ENCODE measurements at places on chromosomes 13 and 19.

DNA sequence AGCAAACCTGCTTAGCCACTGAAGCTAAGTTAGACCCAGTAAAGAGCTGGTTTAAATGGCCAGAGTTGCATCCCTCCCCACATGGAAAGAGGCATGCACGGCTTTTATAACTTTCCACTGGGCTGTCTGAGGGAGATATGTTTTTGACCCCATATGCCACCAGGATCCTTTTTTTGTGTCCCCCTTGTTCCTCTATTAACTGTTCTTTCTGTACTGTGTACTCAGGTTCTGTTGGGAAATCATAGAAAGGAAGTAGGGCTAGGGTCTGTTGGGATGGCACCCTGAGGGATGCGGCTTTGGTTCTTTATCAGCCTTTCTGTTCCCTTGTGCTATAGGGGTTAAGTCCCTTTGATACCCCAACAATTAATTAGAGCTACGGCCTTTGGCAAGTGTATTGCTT is 12.2 kb upstream of the TM9SF2 start:
- DNase-seq = no peak

DNA sequence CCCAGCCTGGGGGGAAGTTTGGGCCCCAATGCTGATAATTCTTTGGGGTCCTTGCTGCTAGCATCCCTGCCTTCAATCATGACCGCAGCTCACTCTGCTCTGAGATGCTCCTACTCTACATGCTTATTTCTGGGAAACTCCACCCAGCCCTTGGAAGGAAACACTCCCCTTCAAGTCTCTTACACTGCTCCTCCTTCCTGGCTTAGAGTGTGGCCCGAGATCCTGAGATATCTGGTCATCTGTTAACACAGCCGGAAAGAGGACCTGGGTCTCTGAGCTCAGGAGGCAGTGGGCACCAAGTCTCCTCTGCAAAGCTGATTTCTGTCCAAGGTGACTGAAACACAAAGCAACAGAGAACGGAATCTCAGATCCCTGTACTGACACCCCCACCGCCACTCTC is 33.0 kb downstream of the CYP4F2 start:
- DNase-seq = peak; percentile 55

GRCh38 chr19:37899966-37900365 is 6.4 kb downstream of the WDR87 start:
- no peak for DNase-seq

DNA sequence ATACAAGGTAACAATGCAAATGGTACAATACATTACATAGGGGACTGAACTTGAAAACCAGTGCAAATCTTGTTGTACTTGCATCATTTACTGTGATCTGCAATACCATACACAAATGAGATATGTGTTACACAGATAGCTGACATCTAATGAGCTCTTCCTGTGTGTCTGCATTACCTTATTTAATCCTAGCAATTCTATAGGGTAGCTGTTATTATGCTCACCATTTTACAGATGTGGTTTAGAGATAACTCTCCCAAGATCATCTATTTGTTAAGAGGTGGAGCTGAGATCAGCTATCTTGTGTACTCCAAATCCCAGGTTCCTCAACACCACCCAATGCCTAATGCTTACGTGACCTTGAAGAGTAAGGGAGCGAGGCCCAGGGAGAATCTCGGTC is 21.4 kb upstream of the SERP2 start:
- DNase-seq = no peak

DNA sequence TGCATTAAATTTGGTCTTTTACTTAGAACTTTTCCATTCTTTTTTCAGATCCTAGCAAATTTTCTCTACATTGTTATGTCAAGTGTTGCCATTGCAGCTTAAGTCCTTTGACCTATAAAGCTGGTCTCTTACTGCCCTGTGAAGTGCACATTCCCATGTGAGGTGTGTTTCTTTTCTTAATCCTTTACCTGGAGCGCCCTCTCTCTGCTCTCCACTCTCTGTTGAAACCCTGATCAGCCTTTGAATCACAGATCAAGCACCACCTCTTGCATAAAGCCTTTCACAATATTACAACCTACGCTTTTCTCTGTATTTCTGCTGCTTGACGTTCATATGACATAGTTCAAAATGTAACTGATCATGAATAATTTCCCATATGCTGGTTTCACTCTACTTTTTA is 84.8 kb downstream of the PCDH17 start:
- no peak for DNase-seq

- DNase-seq = no peak
These were observed 77.7 kb downstream of the MIPEP start for GRCh38 chr13:23811366-23812062.

- no peak for DNase-seq
These were observed 54.0 kb downstream of the KCNRG start for GRCh38 chr13:50069261-50069660.

GRCh38 chr19:50969413-50969760 is at the start of gene KLK6:
Gene KLK6 (minus strand): TSS chr19:50969591. CDS start chr19:50968104, 1,487 bp downstream.
- no peak for DNase-seq

DNA sequence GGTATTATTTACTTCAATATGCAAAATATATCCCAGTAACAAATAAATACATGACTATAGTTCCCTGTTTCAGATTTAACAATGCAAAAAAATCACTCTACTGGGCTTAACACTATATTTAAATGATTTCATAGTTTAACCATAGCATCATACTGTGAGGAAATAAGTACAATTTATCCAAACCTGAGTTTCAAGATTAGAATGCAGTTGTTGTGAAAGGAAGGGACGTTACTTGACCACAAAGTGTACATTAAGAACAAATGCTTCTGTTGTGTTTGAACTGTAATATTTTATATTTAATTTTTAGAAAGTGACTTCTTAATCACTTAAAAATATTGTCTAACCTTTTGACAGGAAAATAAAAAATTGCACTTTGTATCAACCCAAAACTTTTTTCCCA is 1747.9 kb upstream of the SPRY2 start:
- no peak for DNase-seq

DNA sequence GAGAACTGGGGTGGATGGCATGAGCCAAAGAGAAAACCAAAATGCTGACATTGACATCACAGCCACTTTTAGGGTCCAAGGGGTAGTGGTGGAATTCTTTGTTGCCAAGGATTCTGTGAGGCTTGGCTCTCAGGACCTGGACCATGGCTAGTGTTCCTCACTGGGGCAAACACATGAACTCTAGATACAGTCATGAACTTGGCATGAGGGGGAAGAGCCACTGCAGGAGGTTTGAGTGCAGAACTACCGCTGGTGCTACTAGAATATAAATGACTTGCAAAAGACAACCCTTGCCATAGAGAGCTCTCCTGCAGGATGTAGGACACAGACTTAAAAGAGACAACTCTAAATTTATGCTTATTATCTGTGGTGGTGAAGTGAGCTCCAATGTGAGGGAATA is 29.8 kb upstream of the FRY start:
- DNase-seq = no peak

DNA sequence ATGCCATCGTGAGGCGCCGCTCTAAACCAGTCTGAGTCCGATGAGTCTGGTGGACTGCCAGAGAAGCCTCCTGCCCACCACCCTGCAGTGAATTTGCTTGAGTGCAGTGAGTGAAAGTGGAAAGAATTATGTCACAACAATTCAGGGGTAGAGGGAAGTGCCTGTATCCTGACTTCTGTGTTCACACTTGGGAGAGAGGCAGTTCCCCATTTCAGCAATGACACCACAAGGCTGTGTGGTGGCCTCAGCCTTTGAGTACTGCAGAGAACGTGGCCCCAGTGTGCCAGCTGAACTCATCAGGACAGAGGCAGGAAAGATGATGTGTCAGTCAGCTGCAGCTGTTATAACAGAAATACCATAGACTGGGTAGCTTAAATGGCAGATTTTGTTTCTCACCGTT is 155.6 kb downstream of the COG6 start:
- DNase-seq = no peak

DNA sequence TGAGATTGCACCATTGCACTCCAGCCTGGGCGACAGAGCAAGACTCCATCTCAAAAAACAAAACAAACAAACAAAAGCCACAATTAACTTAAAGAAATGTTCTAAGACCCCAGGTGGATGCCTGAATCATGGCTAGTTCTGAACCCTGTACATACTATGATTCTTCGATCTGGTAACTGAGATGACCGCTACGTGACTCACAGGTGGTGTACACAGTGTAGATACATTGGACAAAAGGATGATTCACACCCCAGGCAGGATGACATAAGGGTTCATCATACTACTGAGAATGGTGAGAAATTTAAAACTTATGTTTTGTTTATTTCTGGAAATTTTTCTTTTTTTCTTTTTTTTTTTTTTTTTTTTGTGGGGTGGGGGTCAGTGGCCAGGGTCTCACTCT is 6.5 kb downstream of the ZNF426 start:
- peak; percentile 78 for DNase-seq

GRCh38 chr13:45105895-45106294 is 14.4 kb upstream of the GTF2F2 start:
- no peak for DNase-seq

DNA sequence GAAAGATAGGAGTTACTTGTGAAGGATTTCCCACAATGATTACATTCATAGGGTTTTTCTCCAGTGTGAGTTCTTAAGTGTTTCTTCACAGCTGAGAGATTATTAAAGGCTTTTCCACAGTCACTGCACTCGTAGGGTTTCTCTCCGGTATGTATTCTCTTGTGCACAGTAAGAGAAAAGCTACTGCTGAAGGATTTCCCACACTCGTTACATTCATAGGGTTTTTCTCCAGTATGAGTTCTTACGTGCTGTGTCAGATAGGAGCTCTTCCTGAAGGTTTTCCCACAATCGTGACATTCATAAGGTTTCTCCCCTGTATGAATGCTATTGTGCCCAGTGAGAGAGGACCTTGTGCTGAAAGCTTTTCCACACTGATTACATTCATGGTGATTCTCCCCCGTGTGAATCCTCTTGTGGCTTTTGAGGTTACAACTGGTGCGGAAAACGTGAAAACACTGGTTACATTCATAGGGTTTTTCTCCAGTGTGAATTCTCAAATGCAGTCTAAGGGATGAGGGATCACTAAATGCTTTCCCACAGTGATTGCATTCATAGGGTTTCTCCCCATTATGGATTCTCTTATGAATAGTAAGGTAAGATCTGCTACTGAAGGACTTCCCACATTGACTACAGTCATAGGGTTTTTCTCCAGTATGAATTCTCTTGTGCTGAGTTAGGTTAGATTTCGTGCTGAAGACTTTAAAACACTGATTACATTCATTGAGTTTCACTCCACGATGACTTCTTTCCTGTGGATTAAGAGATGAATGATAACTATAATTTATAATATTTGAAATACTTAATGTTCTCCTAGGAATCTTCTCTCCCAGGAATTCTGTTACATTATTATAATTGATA is 20.6 kb downstream of the ZNF558 start:
- DNase-seq = no peak

- no peak for DNase-seq
These were observed 422.6 kb downstream of the ITGBL1 start for GRCh38 chr13:101875091-101875490.

- no peak for DNase-seq
These were observed 64.9 kb downstream of the HSPH1 start for GRCh38 chr13:31096654-31097302.

DNA sequence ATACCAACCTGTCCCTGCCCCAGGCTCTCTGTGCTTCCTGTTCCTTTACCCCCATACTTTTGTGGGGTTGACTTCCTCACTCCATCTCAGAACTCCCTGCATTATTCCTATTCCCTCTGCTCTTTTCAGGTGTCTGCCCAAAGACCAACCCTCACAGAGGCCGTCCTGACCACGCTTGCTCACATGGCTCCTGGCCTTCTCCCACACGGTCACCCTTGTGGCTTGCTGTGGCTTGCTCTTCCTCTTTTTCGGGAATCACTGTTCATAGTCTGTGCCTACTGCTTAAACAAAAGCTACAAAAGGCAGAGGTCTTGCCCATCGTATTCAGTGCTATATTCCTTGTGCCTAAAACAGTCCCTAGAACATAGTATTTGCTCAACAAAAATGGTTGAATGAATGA is 25.2 kb upstream of the ARGLU1 start:
- no peak for DNase-seq

DNA sequence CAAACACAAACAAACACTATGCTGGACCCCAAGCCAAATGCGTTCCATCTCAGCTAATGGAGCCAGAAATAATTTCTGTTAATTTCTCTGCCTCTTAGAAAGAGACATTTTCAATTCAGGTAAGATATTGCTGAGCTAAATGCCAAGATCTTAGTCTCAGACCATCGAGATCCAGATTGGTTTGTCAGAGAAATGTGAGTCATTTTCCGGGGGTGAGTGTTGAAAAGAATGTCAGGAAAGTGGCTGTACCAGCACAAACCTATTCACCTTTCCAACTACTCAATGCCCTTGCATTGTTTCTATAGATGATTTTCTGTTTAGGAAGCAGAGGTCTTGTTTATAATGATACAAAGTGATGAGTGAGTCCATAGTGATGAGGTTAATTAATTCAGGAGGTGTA is 266.8 kb upstream of the TSHZ3 start:
- no peak for DNase-seq

DNA sequence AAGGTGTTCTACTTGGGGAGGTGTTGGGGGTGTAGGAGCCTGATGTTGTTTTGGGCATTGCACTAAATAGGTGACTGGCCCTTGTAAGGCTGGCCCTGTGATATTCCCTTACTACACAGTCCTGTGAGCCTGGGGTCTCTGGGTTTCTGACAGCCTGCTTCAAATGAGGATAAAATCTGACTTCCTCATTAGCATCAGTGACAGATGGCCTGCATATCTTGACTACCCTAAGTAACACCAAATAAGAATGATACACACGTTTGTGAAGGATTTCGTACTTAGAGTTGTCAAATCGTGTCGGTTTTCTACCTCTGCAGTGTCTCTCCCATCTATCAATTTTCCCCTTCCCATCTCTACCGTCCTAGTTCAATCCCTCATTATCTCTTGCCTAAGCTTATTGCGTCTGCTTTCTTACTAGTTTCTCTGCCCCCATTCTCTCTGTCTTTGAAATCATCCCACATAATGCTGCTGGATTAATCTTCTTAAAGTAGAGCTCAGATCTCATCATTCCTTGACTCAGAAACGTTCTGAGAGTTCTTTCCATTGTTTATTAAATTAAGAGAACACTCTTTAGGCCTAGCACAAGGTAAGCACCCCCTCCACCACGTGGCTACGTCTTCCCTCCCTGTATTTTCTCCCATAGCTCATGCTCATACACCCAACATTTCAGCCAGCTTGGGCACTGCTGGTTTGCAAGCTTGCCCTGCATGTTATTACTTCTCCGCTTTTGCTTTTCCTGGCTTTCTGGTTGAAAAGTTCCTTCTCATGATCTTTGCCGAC is 26.2 kb upstream of the CNMD start:
- no peak for DNase-seq

DNA sequence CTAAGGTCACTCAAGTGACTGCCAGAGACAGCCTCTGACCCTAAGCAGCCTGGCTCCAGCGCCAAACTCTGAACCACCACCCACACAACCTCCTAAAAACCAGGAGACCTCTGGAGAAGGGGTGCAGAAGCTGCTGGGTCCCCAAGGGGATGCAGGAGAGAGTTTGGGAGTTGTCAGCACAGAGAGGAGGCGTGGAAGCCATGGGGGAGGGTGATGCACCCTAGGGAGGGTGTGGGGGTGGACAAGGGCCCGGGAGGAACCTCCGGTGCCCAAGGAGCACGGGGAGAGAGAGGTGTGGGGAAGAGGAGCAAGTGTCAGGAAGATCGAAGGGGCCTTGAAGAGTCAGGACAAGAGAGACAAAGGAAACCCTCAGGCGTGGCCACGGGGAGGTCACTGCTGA is 2.1 kb upstream of the HIPK4 start:
- no peak for DNase-seq

- no peak for DNase-seq
These were observed 3.5 kb downstream of the IL11 start for GRCh38 chr19:55366790-55367189.

- no peak for DNase-seq
These were observed 12.5 kb downstream of the GJB6 start for GRCh38 chr13:20219577-20219976.

GRCh38 chr19:3062165-3063105 is at the start of gene TLE5:
Gene TLE5 (minus strand): TSS chr19:3062495. CDS start chr19:3062200, 295 bp downstream.
- DNase-seq = peak; percentile 18
